ENCODE measurements at places on chromosomes 5 and 9.

- no peak for DNase-seq
- no peaks in the 10 kb centered on the region for H3K36me3 ChIP-seq
- H3K4me3 ChIP-seq, result no peak overlapping the region
- H3K27me3 ChIP-seq, result no peaks in the 10 kb centered on the region
These were observed 49.1 kb downstream of the NXNL2 start for GRCh38 chr9:88583901-88584596.

DNA sequence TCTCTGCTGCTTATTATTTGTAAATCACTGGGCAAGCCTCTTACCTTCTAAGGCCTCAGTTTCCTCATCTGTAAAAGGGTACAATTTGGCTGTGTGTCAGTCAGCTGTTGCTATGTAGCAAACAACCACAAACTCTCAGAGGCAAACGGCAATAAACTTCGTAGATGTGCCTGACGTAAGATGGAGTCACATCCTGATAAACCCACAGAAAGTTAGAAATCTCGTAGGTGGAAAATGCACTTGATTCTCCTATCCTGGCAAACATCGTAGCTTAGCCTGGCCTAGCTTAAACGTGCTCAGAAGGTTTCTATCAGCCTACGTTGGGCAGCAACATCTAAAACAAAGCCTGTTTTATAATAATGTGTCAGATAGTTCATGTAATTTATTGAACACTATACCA lies 35.0 kb upstream of the UNC5A start:
- H3K27me3 ChIP-seq, result peaks cover 30% of the 10 kb centered on the region
- H3K4me3 ChIP-seq, result no peak overlapping the region
- H3K27ac ChIP-seq, result no peak overlapping the region
- no peaks in the 10 kb centered on the region for H3K36me3 ChIP-seq
- DNase-seq, result no peak

GRCh38 chr5:77430726-77431125 lies 61.4 kb downstream of the WDR41 start:
- no peak overlapping the region for H3K4me3 ChIP-seq
- no peak for DNase-seq
- no peaks in the 10 kb centered on the region for H3K27me3 ChIP-seq
- H3K27ac ChIP-seq, result no peak overlapping the region
- H3K36me3 ChIP-seq, result peaks cover 7% of the 10 kb centered on the region

GRCh38 chr9:132840980-132841379 lies 37.1 kb downstream of the AK8 start:
- H3K36me3 ChIP-seq, result no peaks in the 10 kb centered on the region
- H3K27me3 ChIP-seq, result no peaks in the 10 kb centered on the region
- H3K4me1 ChIP-seq, result no peaks in the 10 kb centered on the region
- no peak for DNase-seq

- no peak for DNase-seq
- H3K27me3 ChIP-seq, result no peaks in the 10 kb centered on the region
- H3K4me1 ChIP-seq, result no peaks in the 10 kb centered on the region
- no peak overlapping the region for H3K4me3 ChIP-seq
- H3K36me3 ChIP-seq, result no peaks in the 10 kb centered on the region
- H3K27ac ChIP-seq, result no peak overlapping the region
These were observed 10.8 kb downstream of the KCNV2 start for GRCh38 chr9:2727966-2728613.

- H3K27me3 ChIP-seq, result no peaks in the 10 kb centered on the region
- no peaks in the 10 kb centered on the region for H3K36me3 ChIP-seq
- no peaks in the 10 kb centered on the region for H3K4me1 ChIP-seq
- no peak overlapping the region for H3K4me3 ChIP-seq
- no peak overlapping the region for H3K27ac ChIP-seq
These were observed 1010.2 kb upstream of the DMAC1 start for GRCh38 chr9:8809741-8810140.

DNA sequence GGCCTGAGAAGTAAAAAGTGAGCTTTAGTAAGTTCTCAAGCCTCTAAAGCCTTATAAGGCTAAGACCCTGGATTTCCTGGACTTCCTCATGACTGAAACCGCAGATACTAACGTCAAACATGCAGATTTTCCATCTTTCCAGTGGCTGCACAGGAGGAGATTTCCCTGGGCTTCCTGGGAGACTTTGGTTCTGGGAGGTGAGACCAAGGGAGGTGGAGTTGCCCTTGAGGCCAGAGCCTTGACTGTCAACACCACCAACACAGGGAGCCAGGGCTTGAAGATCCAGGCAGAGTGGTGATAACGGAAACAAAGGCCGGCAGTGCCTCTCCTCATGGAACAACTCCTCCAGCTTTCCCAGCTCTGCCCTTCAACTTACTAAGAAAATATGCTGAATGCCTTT lies 144.7 kb upstream of the LRRTM2 start:
- no peak for DNase-seq
- H3K27ac ChIP-seq, result no peak overlapping the region
- H3K27me3 ChIP-seq, result no peaks in the 10 kb centered on the region
- peaks cover 2% of the 10 kb centered on the region for H3K4me1 ChIP-seq
- H3K4me3 ChIP-seq, result no peak overlapping the region
